ENCODE measurements at places on chromosomes 2 and 18.

- DNase-seq, result no peak
Observed at GRCh38 chr18:3520230-3521085, 70.5 kb downstream of the TGIF1 start.

DNA sequence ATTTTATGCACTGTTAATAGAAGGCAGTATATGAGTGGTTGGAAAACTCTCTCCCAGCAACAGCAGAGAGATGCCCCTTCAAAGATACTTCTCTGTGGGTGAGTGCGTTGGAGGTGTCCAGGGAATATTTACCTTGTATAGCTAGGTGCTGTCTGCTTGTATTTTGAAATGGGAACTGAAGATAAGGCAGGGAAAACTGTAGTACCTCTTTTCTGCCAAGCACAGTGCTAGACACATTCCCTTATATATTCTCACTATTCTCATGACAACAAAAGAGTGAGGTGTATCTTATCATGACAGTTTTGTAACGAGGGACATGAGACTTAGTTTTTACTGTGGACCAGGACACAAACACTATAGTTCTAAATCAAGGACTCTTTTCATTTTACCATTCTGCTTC, 2.1 kb downstream of the TTC39C start:
- no peak for DNase-seq

GRCh38 chr18:56953428-56954198, 193.3 kb upstream of the BOD1L2 start:
- DNase-seq, result no peak

- DNase-seq, result no peak
Observed at GRCh38 chr2:84931384-84931821, 25.9 kb downstream of the TMSB10 start.

DNA sequence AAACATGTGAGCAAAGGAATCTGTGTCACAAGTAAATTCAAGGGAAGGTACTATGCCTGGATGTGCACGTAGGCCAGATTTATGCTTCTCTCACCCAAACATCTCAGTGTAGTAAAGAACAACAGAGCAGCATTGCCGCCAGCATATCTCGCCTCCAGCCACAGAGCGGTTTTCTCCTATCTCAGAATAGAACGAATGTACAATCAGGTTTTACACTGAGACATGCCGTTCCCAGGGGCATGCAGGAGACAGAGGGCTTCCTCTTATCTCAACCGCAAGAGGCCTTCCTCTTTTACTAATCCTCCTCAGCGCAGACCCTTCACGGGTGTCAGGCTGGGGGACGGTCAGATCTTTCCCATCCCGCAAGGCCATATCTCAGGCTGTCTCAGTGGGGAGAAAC, 175.3 kb downstream of the RPIA start:
- no peak for DNase-seq

- no peak for DNase-seq
Observed at GRCh38 chr2:159046966-159047365, 78.5 kb downstream of the TANC1 start.

GRCh38 chr18:43108882-43109281, 6.6 kb downstream of the RIT2 start:
- no peak for DNase-seq

Data from DND-41 (cell line).